AG04449 (cell line): ENCODE measurements at places on chromosomes 1 and 21.
A peak's percentile ranks its signal among the peaks of the same experiment; 100 is the strongest.

DNA sequence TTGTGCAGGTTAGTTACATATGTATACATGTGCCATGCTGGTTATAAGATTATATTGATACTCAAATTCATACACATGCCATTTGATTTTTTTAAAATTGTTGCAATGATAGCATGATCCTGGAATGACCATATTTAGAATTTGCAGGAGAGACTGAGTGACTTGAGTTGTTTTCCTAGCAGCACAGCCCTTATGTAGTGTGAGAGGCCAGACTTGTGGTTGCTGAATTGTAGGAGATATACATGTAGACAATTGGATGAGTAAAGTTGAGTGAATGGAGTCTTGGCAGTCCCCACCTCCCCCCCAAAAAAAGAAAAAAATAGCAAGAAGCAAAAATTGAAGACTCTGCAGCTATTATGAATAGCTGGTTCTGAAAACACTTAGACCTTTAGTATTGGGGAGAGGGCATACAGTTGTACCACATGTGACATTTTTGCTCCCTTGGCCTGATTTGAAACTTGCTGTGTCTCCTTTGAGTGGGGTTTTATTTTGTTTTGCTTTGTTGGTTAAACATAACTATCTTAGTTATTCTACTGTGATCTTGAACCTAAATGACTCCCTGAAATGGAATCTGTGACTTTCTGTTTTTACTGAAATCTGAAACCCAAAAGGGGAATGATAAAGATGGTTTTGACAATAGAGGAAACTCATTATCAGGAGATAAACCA lies 280.3 kb downstream of the HMCN1 start:
- DNase-seq = peak; percentile 34

DNA sequence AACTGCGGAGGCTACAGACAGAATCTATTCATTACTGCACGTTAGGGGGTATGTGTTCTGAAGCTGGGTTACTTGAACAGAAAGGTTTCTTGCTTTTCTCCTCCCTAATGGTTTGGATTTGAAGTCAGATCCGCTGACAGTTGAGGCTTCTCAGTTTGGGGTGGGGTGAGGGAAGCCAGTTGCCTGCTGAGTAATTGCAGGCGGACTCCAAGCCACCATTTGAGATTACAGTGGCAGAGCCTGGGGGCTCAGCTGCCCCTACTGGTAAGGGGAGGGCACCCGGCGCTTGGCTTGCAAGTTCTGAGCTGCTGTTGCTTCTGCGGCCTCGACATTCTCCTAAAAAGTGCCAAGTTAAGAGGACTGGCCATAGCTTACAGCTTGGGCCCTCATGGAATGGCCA lies 2.0 kb downstream of the GRHL3 start:
- no peak for DNase-seq

DNA sequence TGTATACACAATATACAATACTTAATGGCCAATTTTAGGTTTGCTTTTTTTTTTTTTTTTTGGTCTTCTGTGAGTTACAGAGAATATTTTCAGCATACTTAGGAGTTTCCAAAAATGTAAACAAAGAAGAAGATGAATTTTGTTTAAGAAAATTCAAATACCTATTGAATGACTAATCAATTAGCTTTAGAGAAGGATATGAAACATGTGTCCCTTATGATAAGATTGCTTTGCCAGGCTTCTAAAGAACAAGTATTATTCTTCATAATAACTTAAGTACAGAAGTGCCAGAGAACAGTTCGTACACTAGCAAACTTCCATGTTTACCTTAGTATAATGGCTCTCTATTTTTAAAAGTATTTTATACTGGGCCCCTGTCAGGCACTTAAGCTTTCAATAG lies 1191.0 kb upstream of the NCAM2 start:
- no peak for DNase-seq

DNA sequence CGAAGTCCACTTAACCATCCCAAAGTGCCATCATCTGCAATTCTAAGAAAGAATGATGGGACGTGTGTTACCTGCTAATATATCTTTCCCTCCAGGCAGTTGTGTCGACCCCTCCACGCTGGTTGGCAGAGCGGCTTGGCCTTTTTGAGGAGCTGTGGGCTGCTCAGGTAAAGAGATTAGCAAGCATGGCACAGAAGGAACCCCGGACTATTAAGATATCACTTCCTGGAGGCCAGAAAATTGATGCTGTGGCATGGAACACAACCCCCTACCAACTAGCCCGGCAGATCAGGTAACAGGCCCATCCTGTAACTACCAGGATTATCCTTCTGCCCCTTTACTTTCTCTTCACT lies 520 bp downstream of the TARS2 start:
- DNase-seq = no peak

GRCh38 chr1:245770156-245770555 lies 615.4 kb downstream of the KIF26B start:
- DNase-seq = no peak

GRCh38 chr1:226577401-226578180 lies 29.0 kb downstream of the STUM start:
- no peak for DNase-seq

DNA sequence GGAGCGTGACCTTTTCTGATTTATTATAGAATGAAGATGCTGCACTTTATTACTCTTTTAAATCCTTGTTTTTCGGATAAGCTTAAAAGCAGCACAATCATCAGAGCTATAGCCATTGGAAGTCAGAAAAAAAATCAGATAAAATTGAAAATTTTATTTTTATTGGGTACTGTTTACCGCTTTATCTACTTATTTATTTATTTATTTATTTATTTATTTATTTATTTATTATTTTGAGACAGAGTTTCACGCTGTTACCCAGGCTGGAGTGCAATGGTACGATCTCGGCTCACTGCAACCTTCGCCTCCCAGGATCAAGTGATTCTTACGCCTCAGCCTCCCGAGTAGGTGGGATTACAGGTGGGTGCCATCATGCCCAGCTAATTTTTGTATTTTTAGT lies 83.1 kb upstream of the CHRM3 start:
- no peak for DNase-seq

DNA sequence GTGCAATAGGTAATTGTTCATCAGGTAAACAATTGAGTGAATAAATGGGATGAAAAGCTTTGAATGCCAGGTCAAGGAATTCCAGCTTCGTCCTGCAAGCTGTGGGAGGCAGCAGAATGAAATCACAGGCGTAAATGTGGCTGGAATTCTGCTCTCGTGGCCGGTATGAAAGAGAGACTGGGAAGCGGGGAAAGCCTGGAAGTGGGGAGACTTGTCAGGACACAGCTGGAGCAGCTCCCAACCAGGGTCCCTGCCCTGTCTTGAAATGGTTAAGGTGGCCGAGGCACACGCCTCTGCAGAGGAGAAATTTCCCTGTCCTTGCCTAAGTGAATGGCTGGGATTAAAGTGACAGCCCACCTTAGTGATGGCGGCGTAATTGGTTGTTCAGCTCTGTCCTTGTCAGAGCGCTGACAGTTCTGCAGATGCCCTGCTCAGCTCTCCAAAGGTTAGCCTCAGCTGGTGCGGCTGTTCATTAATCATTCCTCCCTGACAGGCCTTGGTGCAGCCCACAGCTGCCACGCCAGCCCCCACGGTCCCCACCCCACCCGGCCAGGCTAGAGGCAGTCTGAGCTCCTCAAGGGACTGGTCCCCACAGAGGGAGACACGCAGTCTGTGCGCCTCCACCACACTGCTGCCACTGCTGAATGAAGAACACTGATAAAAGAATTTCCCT lies 398.3 kb upstream of the POU3F1 start:
- no peak for DNase-seq

- DNase-seq = no peak
These were observed 159.9 kb upstream of the AJAP1 start for GRCh38 chr1:4494558-4494957.

DNA sequence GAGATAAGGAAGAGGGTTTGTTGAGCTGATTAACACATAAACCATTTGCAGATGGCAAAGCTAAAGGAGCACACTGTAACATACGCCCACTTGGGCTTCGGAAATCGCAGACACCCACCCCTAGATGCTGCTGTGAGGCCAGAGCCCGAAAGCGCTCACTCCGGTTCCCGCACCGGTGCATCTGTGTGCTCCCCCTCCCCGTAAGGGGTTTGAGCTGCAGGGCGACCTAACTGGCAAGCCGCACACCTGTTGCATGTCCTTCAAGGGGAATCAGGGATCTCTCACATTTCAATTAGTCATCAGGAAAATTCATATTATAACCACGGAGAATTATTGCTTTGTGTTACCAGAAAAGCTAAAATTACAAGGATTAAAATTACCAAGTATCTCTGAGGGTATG lies 1.4 kb upstream of the CFH start:
- DNase-seq = no peak

- DNase-seq = no peak
These were observed 59.5 kb downstream of the ATP2B4 start for GRCh38 chr1:203686091-203686632.

- DNase-seq = no peak
These were observed 70.8 kb downstream of the DTL start for GRCh38 chr1:212106286-212106792.

- DNase-seq = no peak
These were observed 29.9 kb downstream of the TP53BP2 start for GRCh38 chr1:223815865-223816264.

GRCh38 chr1:11475748-11476147 lies 3.2 kb upstream of the DISP3 start:
- no peak for DNase-seq

GRCh38 chr1:156419854-156420204 lies 50.8 kb downstream of the RHBG start:
- DNase-seq = no peak

GRCh38 chr1:212593821-212594251 lies 14.7 kb upstream of the ATF3 start:
- no peak for DNase-seq

GRCh38 chr1:203695116-203695515 lies 68.5 kb downstream of the ATP2B4 start:
- no peak for DNase-seq

DNA sequence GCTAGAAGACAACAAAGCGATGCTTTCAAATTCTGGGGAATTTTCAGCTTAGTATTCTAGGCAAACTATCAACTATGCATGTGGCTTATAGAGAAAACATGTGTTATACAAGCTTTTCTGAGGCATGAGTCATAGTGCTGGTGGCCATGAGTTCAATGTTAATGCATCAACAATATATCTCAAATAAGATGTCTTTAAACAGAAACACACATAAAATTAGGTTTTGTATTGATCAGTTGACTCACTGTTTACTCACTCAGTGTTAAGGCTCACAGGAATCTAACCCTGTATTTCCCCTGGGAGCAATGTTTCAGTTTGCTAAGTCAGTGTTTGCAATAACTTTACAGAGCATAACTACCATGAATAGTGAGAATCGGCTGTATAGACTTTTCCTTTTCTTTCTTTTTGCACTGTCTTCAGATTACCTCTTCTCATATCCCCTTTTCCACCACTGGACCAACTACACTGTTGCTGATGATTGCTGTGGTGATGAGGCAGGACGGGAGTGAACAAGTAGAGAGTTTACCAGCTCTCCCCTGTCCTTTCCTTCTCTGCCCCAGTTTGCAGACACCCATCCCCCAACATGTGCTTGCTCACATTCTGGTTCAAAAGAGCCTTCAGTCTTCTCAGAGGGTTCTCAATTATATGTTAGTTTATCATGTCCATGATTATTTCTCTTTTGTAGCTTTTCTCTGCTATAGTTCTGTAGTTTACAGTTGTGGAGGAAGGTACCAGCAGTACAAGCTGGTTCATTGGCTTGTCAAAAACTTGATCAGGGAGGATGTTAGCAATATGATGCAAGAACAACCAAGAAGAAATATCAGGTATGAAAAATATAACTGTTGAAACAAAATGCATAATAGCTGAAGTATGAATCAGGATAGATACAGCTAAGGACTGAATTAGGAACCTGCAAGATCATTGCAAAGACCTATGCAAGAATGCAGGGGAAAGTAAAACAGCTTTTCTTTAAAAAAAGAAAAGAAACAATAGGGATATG lies 23.9 kb downstream of the CD2 start:
- DNase-seq = peak; percentile 81

DNA sequence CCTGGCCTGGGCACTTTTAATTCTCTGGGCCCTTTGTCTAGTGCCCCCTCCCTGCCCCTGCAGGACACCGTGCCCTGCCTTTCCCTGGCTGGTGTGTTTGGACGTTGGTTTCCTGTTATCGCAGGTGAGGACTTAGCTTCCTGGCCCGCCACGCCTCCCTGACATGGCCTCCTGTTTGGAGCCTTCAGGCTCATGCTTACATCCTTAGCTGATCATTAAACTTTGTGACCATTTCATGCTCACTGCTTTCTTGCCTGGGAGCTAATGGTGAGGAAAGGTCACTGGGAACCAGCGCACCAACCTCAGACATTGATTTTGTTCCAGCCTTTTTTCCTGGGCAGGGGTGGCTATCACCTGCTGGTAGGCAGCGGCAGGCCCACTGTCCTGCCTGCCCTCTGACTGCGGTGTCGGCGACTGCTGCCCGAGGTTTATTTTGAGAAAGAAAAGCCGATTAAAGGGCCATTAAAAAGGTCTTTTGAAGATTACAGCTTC lies 3.7 kb downstream of the PFKL start:
- no peak for DNase-seq

- DNase-seq = no peak
These were observed 82.8 kb downstream of the AXDND1 start for GRCh38 chr1:179448437-179449149.

DNA sequence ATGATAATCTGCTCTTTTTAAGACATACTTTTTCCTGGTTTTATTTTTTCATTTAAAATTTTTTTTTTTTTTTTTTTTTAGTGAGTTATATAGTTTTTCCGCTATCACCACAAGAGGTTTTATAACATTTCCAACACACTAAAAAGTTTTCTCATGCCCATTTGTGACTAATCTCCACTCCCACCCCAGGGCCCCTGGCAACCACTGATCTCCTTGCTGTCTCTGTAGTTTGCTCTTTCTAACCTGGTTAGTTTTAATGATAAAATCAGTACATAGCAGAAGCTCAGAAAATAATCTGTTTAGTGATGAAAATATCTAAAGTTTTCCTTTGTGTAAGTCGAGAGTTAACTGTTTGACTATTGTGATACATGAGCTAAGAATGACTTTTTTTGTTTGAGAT lies 41.8 kb downstream of the IARS2 start:
- no peak for DNase-seq

GRCh38 chr21:15252431-15252830 lies 187.6 kb upstream of the NRIP1 start:
- DNase-seq = no peak

DNA sequence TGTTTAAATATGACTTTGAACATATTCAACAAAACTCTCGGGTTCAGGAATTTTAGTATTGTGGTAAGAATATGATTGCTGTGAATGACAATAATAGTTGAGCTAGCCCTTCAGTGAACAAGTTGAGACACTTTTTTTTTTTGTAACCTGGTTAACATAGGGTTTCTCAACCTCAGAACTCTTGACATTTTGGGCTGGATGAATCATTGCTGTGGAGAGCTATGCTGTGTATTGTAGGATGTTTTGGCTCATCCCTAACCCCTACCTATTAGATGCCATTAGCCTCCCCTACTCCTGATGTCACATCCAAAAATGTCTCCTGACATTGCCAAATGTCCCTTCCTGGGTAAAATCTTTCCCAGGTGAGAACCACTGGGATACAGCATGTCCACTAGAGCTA lies 113.7 kb downstream of the RUNX1 start:
- no peak for DNase-seq

DNA sequence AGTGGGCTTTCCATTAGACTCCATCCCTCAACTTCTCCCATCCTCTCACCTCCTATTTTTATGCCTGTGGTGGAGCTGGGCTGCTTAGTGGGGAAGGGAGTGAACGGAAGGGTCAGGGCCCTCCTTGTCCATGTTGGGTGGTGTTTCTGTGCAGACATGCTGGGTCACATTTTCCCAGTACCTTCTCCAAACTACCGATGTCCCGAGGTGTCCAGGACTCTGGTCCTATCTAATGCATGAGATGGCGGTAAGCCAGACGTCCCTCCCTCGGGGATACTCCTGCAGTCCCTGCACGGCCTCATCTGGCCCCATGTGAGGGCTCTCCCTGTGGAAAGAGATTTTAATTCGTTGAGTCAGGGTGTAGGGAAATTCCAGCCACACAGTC lies 61.0 kb downstream of the OBSCN start:
- no peak for DNase-seq
